Activated CD4-positive, CD25-positive, alpha-beta regulatory T cell treated with anti-CD3 and anti-CD28 coated beads, Interleukin-2, amount 50 U/mL, for 72 hours (primary cell): ENCODE measurements at places on chromosomes 2 and 18.

GRCh38 chr2:79428745-79429144 lies 84.1 kb upstream of the CTNNA2 start:
- no peak for DNase-seq

- DNase-seq: no peak
Observed at GRCh38 chr2:141103216-141103615, 1027.6 kb downstream of the LRP1B start.

DNA sequence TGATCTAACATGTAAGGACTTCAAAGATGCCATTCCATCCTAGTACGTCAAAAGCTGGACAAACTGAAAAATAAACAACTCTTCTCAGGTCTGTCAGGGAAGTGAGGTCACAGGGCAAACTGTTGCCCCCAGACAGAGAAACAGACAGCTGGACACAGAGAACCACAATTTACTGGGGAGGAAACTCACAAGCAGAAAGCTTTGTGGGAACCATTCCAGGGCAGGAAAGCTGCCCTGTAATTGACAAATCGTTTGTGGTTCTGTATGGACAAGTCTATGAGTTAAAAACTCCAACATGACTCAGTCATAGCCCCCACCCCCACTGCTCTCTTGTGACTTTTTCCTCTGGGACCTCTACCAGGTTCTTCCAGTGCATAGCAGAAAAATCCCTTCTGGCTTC lies 28.4 kb downstream of the MCEE start:
- DNase-seq: no peak

DNA sequence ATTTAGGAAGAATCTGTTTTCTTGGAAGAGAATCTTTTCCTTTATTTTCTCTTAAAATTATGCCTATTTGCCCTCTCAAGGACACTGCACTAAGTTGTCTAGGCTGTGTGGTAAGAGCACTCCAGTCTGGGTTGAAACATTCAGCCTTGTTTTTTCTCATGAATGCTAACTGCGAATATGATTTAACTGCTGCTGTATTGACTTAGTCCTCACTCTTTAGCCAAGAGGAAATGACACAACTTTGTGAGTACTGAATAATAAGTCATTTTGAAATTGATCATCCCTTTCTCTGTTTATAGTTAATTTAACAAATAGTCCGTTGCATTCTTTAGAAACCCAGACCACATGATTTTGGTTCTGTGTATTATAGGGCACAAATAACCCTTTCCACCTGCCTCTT lies 4.5 kb upstream of the RND3 start:
- no peak for DNase-seq

GRCh38 chr18:58269931-58270330 lies 225.9 kb downstream of the NEDD4L start:
- DNase-seq: no peak

DNA sequence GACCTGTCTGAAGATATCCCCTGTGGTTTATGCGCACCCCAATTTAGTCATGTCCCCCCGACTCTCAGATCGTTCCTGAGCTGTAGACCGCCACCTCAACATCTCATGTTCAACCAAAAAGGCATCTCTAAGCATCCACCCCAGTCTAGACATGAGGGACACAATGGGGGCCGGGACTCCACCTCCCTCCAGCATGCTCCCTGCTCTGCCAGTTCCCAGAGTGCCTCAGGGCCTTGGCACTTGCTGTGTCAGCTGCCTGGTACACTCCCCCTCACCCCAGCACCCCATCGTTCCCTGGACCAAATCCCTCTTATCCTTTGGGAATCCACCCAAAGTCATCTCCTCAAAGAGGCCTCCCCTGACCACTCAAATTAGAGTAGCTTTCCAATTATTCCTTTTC lies 22.2 kb downstream of the TNS1 start:
- no peak for DNase-seq

- DNase-seq: no peak
Observed at GRCh38 chr2:207064128-207064690, 101.5 kb downstream of the KLF7 start.

- no peak for DNase-seq
Observed at GRCh38 chr2:186697536-186697935, 3.7 kb downstream of the FAM171B start.

GRCh38 chr2:138115666-138116065 lies 151.4 kb downstream of the HNMT start:
- DNase-seq: no peak

DNA sequence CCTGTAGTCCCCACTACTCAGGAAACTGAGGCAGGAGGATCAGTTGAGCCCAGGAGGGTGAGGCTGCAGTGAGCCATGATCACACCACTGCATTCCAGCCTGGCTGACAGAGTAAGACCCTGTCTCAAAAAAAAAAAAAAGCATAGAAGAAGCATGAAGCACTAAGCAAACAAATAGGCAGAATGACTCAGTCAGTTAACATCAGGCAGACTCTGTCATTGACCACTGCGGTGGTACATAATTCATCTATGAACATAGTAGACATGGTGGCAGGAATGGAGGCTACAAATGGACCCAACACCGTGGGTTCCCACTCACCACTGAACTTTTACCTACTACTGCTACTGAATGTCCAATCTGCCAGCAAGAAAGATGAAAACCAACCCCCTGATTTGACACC lies 7.6 kb upstream of the ASXL2 start:
- no peak for DNase-seq

DNA sequence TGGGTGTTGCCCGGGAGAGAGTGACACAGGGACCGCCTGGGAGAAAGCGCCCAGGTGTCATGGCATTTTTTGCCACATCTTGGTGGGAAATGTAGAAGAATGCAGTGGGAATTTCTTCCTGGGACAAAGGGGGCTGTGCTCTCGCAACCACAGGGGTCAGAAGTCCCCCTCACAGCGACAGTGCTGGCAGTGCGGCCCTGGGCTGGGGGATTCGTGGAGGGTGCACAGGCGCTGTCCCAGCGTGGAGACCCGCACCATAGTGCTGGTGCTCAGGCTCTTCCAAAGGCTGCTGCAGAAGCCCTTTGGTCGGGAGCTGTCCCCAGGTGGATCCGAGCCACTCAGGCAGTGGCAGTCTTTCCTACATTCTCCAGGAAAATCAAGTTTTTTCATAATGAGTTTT lies 128.8 kb upstream of the SOX11 start:
- no peak for DNase-seq

- no peak for DNase-seq
Observed at GRCh38 chr2:68435615-68436014, 31.5 kb downstream of the FBXO48 start.

DNA sequence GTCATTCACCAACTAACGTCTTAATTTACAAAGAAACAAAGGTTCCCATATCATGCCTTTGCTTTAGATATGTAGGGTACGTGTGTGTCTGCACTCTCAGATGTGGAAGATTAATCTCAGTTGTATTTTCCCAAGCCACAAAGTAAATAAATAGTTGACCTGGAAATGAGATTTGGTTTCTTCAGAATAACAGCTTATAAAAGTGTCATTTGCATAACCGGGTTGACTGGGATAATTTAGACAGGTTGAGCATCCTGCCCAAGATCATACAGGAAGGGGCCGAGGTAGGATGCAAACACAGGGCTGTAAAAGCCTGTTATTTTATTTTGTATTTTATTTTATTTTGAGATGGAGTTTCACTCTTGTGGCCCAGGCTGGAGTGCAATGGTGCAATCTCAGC lies 19.5 kb downstream of the ATG16L1 start:
- no peak for DNase-seq

- DNase-seq: no peak
Observed at GRCh38 chr2:159209341-159210306, 76.9 kb downstream of the WDSUB1 start.

- no peak for DNase-seq
Observed at GRCh38 chr2:59798687-59799232, 754.7 kb downstream of the BCL11A start.

- DNase-seq: no peak
Observed at GRCh38 chr2:7646661-7647060, 729.4 kb downstream of the RNF144A start.

- DNase-seq: no peak
Observed at GRCh38 chr2:47313141-47313691, 89.7 kb upstream of the MSH2 start.

- no peak for DNase-seq
Observed at GRCh38 chr2:128277961-128278681, 40.5 kb downstream of the HS6ST1 start.

DNA sequence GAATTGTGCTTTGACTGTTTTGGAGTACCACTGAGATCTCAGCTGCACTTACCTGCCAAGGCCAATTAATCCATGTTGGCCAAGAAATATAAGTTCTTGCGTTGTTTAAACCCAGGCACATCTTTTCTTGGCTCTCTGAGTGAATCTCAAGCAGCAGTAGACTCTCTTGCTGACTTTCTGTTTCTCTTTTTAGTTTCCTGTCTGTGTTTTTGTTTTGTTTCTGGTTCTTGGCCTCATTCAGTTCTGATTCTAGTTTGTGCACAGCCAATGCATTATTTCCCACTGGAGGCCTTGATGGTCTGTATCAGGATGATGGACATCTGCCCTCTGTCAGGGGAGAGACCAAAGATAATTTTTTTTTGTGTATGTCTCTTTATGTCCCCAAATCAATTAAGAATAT lies 379.4 kb downstream of the CDH2 start:
- DNase-seq: no peak

DNA sequence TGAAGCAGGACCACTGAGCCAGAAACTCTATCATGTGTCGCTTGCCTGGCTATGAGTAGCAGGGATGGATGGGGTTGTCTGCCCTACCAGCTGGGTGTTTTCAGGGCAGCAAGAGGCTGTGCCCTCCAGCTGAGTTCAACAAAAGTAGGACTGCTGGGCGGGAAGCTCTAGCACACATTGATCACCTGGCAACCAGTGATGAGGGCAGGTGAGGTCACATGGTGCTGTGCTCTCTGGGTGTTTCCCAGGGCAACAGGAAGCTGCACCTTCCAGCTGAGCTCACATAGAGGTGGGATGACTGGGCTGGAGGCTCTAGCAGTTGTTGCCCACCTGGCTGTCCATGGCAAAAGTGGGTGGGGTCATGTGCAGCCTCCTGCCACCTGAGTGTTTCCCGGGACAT lies 487.3 kb upstream of the VWC2L start:
- no peak for DNase-seq

- no peak for DNase-seq
Observed at GRCh38 chr18:34023471-34023870, 201.2 kb downstream of the NOL4 start.

DNA sequence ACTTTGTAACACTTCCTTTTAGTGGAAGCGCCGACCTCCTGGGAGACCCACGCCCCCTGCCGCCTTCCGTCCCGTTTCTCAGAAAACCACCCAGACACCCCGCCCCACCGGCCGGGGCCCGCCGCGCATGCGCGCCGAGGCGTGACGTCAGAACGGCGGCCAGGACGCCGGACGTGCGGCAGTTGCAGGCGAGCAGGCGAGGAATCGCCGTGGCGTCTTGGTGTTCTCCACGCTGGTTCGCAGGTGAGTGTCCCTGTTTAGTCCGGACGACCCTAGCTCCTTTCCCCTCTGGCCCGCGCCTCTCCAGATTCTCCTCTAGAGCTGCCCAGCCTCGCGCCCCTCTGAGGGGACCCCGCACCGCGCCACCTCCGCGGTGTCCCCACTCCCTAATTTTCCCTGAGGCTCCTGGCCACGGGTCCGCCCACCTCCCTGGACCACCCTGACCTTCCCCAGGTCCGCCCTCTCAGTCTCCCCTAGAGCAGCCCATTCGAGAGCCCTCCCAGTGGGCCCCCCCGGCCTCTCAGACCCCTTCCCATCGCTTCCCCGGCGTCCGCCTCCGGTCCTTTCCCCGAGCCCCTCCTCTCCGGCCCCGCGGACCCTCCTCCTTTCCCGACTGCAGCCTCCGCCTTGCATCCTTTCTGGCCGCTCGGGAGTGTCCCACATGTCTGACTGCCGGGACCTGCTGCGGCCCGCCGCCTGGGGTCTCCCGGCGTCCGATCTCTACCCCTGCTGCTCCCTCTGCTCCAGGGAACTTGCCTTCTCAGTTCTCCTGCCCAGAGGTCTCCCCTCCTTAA lies at the start of gene PLEKHB2:
Gene PLEKHB2 (plus strand): TSS at position 181 of the 794 bp plus-strand sequence. CDS start 15,606 bp downstream, outside the sequence.
- DNase-seq: peak; percentile 96

DNA sequence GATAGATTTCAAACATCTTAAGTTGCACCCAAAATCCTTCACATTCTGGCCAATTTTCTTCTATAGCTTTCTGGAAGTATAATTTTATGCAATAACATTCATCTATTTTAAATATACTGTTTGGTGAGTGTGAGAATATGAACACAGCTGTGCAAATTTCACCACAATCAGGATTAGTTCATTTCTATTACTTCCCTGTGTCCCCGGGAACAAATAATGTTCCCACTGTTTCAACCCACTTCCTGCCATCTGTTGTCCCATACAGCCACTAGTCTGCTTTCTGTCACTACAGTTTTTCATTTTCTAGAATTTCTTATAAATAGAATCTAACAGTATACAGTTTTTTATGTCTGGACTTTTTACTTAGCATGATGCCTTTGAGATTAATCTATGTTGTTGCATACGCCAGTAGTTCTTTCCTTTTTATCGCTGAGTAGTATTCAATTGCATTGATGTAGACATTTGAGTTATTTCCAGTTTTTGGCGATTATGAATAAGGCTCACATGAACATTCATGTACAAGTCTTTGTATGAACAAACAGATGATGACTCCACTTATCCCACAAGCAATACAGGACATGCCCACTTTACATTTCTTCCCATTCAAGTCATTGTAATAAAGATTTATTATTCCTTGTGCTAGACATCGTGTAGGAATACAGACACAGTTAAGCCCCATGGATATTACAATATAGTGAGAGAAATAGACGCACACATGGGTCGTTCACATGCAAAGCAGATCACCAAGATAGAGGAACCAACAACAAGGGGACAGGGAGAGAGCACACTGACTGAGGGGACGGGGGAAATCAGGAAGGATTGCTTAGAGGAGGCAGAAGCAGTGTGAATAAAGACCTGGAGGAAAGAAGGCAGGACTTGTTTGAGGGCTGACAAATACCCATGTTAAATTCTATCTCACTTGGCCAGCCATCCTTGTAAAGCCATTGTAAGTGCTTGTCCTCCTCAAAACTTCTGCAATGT lies 72.9 kb upstream of the PAX8 start:
- no peak for DNase-seq

- DNase-seq: no peak
Observed at GRCh38 chr2:7765236-7765635, 848.0 kb downstream of the RNF144A start.

- DNase-seq: no peak
Observed at GRCh38 chr2:127170021-127170420, 50.1 kb downstream of the CYP27C1 start.

GRCh38 chr2:216492597-216493333 lies 5.9 kb upstream of the RPL37A start:
- DNase-seq: no peak

DNA sequence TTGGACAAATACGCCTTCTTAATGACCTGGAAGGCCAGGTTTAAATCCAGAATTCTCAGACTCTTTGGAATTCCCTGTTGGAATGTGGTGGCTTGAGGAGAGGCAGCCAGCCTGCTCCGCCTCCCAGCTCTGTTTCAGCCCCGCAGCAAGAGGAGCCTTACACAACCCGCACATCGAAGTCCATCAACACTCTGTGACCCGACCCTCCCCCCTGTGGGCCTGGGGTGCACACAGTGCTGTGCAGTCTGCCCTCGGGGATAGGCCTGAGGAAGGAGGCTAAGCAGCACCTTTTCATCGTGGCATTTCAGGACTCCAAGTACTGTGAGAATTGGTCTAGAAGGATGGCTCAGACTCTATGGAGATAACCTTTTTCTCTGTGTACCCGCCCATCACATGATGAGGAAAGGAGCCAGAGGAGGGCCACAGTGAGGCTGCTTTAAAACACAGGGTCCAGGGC lies 73.7 kb downstream of the GREB1L start:
- no peak for DNase-seq

- no peak for DNase-seq
Observed at GRCh38 chr18:73752965-73753364, 394.7 kb downstream of the FBXO15 start.
